A172 (cell line): ENCODE measurements at places on chromosomes 7 and 10. TPM values are rescaled to one million over a fixed set of nuclear protein-coding genes. Genes with fewer than 3 reads are reported as not detected.

- no peak for DNase-seq
Measured at GRCh38 chr7:135770139-135770710, 21.6 kb upstream of the FAM180A start.

DNA sequence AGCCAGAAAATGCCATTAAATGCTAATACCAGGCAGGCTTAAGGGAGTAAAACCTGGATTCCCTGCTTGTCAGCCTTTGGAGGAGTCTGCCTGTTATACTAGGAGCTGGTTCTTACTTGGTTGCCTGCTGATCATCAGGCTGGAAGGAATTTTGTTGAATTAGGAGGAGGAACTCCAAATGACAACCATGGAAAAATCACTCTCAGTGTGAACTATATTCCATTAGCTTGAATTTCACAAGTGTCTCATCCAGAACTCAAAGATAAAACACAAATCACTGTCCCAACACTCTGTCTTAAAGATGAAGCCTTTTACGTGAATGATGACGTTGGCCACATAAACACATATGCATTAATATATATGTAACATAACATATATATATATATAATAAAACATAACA lies 238.9 kb upstream of the PLXDC2 start:
- DNase-seq, result no peak

- peak; percentile 38 for DNase-seq
Measured at GRCh38 chr7:84258628-84259027, 64.0 kb upstream of the SEMA3A start.

The ZNF3 gene
- total RNA-seq, result 23.0 and 26.2 TPM in 2 replicates
